NCI-H1105 (cell line): ENCODE measurements at places on chromosomes 11 and 22.
A peak's percentile ranks its signal among the peaks of the same experiment; 100 is the strongest.

DNA sequence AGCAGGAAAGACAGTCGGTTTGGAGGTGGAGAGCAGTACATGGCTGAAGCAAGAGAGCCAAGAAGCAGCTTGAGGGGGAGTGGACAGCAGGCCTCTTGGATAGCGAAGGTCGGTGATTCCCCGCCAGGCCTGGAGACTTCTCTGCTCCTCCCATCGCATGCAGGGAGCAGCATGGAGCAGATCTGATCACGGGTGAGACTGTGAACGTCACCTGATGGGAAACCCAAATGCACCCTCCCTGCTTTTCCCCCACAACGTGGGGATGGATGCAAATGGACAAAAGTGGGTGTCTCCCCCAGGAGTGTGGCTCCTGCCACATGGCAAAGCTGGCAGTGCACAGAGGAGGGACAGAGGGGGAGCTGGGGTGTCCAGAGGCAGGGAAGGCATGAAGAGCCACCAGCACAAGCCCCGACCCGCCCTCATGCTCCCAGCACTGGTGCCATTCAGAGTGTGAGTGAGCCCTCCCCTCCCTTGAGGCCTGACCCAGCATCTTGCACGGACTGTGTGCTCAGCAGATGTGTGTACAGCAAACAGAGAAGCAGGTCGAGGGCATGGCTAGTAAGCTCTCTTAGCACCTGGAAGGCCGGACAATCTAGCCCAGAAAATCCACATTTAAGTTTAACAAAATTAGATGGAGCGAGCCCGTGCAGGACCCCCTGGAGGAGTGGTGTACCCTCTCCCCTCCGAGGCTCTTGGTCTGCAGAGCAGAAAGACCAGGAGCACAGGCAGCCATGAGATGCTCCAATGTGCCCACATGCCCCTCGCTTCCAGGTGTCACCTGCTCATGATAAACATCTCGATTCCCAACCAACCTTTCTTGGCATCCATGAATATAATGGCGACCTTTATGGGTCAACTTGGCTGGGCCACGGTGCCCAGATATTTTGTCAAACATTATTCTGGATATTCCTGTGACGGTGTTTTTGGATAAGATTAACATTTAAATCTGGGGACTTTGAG, 661.7 kb downstream of the TBC1D22A start:
- DNase-seq, result no peak

DNA sequence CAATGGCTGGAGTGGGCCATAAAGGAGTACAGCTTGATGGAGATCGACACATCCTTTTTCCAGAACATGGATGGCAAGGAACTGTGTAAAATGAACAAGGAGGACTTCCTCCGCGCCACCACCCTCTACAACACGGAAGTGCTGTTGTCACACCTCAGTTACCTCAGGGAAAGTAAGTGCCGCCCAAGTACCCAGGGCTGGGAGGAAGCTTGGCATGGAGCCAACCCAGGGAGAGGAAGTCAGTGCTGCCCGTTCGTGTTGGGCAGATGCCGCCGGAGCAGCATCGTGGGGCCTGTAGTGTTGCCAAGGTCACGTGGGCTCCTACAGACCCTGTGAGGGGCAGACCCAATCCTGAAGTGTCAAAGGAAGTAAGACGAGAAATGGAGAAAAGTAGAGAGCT, 78.9 kb downstream of the FLI1 start:
- DNase-seq, result peak; percentile 93

DNA sequence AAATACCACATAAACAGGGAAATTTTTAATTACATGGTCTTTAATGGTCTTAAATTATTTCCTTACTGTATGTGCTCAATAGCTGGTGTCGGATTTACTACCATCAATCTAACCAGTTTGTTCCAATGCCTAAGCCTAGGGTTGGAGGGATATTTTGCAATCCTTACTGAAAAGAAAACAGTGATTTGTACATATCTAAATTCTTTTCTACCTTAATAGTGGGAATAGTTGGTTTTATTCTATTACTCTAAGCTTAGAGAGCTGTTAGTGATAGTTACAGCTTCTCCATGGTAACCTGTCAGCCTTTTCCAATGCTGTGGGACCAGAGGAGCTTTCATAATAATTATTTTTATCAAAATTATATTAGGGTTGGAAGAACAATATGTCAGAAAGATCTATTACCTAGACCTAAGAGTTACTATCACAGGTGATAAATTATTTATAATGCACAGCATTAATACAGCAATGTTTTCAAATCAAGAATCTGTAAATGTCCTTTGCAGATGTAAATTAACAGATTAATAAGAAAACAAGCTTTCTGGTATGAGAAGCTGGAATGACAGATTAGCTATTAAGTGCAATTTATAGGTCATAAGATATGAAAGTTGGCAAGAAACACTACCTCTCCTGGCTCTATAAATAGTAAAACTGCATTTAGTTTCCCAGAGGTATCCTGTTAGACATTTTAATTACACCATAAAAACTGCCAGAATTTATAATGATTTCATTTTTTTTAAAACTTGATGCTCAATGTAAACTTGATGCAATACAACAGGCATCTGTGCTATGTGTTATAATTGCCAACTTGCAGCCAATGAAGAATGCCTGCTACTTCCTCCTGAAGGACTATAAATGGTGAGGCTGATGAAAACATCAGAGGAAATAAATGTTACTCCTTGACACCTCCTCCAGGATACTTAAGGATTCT, 262.0 kb upstream of the PITPNB start:
- DNase-seq, result no peak

GRCh38 chr11:65420979-65421793, 1.4 kb upstream of the NEAT1 start:
- DNase-seq, result peak; percentile 90

DNA sequence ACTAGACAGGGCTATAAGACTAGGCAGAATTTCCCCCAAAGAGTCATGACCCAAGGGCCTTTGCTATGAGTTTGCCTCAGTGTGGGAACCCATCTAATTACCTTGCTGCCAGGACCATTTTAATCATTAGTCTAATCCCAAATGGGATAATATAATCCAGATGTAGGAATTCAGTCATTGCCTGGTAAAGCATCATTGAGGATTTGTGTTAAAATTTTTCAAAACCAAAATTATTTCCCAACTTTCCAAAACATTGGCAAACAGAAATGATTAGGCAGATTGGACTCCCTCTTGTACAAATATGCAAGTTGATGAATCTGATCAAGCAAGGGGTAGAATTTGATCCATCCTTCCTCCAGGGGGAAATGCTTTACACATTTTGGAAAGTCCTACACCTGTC, 16.2 kb upstream of the MMP13 start:
- no peak for DNase-seq

GRCh38 chr11:63142459-63142858, 1.6 kb downstream of the SLC22A24 start:
- no peak for DNase-seq

- no peak for DNase-seq
Measured at GRCh38 chr11:69301081-69301454, 7.1 kb downstream of the MYEOV start.

DNA sequence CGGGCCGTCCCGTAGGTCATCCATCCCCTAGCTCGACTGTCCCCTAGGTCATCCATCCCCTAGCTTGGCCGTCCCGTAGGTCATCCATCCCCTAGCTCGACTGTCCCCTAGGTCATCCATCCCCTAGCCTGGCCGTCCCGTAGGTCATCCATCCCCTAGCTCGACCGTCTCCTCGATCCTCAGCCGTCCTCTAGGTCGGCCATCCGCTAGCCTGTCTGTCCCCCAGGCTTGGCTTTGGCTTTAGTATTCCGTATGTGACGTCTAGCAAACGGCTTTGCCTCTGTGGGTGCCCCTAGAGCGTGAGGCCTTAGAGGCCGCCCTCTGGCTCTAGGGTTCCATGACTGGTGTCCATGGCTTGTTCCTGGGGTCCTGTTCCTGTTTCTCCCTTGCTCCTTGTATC, 40.6 kb upstream of the BID start:
- DNase-seq, result no peak

DNA sequence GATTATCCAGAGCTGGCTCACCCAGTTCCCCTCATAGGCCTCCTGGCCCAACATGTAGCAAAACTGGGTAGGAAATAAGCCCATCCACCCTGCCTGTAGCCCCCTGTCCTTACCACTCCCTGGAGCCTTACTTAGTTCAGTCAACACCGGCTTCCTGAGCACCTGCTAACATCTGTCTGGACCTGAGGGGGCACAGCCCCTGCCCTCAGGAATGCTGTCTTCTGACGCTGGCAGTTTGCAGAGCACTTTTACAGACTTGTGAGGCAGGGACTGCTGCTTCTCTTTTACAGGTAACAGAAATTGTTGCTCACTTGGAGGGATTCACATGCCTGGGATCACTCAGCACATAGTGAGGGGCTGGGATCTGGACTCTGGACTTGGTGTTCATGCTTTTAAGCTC, 152.0 kb upstream of the TBCEL start:
- no peak for DNase-seq

DNA sequence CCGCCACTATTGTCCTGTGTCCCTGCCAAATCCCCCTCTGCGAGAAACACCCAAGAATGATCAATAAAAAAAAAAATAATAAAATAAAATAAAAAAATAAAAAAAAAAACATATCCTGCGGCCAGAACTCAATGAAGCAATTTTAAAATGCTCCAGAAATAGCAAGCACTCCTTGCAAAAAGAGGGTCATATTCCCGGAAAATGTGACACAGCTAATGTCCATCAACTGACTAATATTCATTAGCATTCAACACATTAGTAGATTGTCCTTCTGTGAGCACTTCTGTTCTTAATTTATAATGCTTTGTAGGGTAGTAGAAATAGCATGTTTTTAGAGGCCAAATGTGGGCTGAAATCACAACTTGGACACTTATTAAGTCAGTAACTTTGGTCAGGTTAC, 252.3 kb upstream of the SESN3 start:
- no peak for DNase-seq

GRCh38 chr11:88405853-88406252, 68.3 kb upstream of the CTSC start:
- DNase-seq, result no peak

DNA sequence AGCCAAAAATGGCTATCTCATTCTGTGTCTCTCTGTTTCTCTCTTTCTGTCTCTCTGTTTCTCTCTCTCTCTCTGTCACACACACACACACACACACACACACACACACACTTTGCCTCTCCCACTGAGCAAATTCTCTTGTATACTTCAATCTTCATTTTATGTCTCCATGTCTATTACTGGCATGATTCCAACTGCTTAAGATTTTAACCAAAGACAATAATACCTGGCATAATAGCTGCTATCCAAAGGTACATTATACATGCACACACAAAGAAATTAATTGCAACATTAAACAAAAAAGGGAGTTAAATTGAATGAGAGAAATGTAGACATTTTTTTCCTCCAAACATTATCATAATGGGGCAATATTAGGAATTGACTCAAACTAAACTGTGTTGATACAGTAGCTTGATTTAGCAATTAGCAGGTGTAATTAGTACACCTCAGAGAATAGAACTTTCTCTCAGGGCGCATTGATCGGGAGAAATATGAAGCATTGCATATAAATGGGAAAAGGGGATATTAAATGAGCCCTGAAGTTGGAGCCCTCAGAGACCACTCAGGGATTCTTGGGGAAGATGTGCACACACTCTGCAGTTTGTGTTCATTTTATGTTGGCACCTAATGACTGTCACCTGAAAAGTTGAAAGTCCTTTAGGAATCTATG, 17.4 kb upstream of the SLC1A2 start:
- peak; percentile 35 for DNase-seq

GRCh38 chr22:38406617-38407016, 48.4 kb downstream of the KCNJ4 start:
- DNase-seq, result no peak

GRCh38 chr11:93444617-93445073, 98.5 kb downstream of the SMCO4 start:
- DNase-seq, result no peak

DNA sequence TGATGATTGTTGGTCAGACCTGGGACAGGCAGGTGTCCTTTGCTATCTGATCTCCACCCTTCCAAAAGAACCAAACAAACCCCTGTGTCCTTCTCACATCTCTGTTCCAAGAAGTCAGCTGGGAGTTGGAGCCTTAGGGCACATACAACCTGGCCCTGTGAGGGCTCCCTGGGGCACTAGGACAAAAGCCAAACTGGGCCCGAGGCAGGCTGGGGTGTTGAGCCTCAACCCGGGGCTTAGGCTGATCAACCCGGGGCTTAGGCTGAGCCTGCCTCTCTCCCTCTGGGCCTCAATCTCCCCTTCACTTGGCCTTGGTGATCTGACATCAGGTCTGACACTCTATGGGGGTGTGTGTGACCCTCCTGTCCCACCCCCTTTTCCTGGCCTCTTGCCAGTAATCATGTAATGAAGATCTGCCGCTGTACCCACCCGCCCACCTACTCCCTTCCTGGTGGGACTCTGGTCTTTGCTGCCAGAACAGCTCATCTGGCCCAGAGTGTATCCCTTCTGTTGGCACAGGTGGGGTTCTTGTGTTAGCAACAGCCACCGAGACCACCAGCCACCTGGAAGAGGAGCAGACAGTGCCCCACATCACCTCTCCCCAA, 22.8 kb upstream of the UVRAG start:
- DNase-seq, result no peak

- peak; percentile 11 for DNase-seq
Measured at GRCh38 chr11:68077617-68078582, 39.1 kb downstream of the TCIRG1 start.

DNA sequence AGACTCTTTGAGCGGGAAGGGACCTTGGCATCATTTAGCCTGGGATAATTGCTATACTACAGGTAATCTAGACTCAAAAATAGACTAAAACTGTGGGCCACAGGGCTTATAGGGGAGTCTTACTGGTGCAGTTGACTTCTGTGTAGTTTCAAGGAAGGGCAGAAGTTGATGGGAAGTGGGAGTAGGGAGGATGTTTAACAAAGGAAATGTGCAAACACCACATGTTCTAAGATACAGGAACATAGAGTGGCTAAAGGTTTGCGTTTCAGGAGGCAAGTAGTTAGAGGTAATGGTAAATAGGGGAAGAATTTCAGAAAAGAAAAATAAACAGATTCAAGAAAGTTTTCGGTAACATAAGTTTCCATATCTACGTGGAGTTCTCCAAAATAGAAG, 14.4 kb upstream of the SORL1 start:
- DNase-seq, result no peak

DNA sequence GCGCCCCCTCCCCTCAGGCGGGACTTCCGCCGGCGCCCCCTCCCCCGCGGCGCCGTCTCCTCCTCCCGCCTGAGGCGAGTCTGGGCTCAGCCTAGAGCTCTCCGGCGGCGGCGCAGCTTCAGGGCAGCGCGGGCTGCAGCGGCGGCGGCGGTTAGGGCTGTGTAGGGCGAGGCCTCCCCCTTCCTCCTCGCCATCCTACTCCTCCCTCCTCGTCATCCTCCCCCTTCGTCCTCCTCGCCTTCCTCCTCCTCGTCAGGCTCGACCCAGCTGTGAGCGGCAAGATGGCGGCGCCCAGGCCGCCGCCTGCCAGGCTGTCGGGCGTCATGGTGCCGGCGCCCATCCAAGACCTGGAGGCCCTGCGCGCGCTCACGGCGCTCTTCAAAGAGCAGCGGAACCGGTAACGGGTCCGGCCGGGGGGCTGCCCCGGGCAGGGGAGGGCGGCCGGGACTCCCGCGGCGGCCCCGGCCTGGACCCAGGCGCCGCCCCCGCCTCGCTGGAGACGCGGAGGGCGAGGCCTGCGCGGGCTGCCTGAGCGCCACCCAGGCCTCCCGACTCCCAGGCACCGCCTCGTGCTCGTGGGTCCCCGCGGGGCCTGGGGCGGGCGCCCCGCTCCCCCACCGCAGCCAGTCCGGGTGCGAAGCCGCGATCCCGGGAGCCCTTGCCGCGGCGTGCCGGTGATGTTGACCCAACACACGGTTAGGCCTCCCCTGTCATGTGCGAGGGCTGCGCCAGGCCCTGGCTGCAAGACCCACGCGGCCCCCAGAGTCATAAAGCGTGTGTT, at the start of gene ATXN10:
TSS of gene ATXN10 (plus strand) at position 52 of the 781 bp plus-strand sequence. CDS start at position 282, 230 bp downstream.
- DNase-seq, result peak; percentile 74

GRCh38 chr11:86773513-86774252, 26.7 kb upstream of the PRSS23 start:
- DNase-seq, result no peak

- DNase-seq, result no peak
Measured at GRCh38 chr11:34603129-34604001, 17.5 kb upstream of the EHF start.
